T-helper 2 cell treated with Interferon-gamma antibody and Interleukin-4, amounts not matched to agents 5 μg/mL and 100 μg/mL, for 36 hours (primary cell): ENCODE measurements at places on chromosomes 11 and 22.

DNA sequence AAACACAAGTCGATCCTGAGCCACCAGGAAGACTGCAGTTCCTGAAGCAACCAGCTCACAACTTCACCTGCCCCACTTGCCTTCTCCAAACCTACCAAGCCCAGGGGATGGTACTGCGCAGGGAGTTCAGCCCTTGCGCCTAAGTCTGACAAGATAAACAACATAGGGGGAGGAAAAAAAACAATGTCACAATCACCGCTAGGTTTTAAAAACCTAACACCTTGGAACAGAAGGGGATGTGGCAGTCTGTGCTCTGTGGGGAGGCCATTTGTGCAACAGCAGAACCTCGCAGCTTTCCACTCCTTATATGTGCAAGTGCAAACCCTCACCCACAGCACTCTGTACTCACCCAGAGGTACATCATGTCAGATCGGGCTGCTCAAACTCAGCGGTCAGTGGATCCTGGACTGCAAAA, 134.2 kb downstream of the RBFOX2 start:
- DNase-seq, result no peak

DNA sequence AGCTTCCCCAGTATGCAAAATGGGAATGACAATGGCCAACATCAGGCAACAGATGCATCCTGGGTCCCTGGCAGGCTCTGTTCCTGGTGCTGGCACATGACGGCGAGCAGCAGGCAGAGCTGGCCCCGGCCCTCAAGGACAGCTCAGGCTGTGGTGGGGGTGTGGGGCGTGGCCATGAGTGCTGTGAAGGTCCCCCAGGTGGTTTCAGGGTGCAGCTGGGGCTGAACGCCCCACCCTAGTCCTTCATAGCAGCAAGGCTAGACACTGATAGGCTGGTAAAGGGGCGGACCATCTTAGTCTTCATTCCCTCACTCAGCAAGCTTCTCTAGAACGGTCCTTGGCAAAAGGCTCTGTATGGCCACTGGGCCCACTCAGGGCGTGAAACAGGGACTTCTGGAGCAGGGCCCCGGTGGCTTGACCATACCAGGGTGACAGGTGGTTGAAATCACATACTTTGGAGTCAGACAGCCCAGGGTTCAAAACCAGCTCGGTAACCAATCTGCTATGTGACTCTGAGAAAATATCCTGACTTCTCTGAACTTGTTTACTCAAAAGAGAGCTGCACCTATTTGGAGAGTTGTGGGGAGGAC, 15.1 kb downstream of the NPTXR start:
- no peak for DNase-seq

GRCh38 chr22:38203090-38203810, 1.5 kb downstream of the MAFF start:
- DNase-seq, result peak; percentile 28

DNA sequence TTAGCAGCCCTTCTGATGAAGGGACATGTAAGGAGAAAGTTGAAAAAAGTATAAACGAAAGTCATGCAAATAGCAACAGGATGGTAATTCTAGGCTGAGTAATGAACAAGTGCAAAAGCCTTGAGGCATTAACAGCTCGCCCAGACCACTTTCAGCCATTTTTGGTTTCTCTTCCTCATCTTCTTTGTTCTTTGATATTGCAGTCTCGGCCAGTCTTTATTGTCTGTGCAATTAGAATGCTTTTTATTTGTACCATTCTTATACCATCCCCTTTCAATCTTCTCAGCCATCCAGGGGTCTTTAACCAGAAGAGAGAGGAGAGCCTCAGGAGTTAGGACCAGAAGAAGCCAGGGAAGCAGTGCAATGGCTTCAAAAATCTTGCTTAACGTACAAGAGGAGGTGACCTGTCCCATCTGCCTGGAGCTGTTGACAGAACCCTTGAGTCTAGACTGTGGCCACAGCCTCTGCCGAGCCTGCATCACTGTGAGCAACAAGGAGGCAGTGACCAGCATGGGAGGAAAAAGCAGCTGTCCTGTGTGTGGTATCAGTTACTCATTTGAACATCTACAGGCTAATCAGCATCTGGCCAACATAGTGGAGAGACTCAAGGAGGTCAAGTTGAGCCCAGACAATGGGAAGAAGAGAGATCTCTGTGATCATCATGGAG, 7.3 kb downstream of the TRIM34 start:
- DNase-seq, result no peak

- no peak for DNase-seq
Measured at GRCh38 chr11:131687291-131688047, 317.1 kb downstream of the NTM start.

- DNase-seq, result no peak
Measured at GRCh38 chr22:26463688-26464087, 19.9 kb downstream of the HPS4 start.

DNA sequence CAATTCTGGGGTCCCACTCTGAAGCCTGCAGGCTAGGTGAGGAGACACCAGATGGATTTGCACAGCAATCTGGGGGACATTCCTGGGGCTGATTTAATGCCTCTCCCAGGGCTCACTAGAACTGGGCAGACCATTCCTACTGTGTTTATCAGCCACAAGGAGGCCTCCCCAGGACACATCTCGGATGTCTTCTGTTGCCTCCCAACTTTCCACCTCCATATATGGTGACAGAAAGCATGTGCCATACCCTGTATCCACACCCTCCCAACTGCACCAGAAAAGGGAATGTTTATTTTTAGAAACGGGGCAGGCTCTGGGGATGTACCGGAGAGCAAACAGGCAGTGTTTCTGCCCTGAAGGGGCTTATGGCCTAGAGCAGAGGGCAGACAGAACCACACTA, 181.8 kb downstream of the CSNK2A3 start:
- no peak for DNase-seq

DNA sequence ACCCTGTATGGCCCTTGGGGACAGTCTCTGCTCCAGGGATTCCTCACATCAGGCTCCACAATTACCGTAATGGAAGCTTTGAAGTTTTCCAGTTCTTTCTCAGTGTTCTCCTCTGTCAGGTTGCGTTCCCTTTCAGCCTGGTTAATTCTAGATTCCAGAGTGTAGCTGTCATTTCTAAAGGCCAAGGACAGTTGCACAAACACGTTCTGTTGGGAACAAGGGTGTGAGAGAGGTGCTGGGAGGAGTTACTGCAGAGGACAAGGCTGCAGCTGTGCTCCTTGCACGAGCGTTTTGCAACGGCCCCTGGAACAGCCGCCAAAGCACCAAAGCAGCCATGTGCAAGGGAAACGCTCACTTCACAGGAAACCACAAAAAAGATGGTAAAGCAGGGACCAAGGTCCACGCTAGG, 35.9 kb upstream of the LYVE1 start:
- DNase-seq, result no peak

GRCh38 chr11:123573286-123573685, 81.1 kb downstream of the SCN3B start:
- DNase-seq, result no peak

DNA sequence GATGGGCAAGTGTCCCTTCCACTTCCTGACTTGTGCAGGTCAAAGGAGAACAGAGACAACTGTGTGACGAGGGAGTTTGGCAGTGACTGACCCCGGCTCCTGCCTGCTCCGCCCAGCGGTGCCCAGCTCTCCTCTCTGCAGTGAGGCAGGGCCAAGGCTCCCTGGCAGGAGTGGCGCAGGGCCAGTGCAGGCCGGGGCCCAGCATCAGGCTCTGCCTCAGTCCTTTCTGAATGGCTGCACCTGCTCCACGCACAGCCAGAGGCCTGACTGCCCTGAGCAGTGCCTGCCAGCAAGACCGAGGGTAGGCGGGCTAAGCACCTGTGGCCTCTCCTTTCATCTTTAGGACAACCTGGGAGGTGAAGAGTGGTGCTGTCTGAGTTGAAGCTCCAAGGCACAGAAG, 54.2 kb downstream of the WT1 start:
- no peak for DNase-seq

DNA sequence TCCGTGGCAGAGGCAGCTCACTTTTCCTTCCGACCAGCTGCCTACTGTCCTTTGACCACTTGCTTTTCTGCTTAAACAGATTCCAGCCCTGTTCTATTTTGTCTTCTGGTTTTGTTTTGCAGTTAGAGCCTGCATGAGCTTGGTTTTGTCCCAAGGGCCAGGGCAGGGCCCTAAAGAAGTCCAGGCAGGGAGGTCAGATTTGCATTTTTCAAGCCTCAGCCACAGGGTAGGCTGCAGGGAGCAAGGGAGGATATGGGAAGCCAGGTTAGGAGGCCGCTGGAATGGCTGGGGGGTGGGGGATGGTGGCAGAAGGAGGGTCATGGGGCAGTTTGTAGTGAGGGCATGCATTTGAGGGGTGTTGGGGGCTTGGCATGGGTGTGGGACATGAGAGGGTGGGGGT, 23.1 kb downstream of the FADD start:
- DNase-seq, result no peak

GRCh38 chr11:46275964-46276641, 1.4 kb upstream of the CREB3L1 start:
- DNase-seq, result no peak

- peak; percentile 28 for DNase-seq
Measured at GRCh38 chr22:26579331-26579886, 10.5 kb downstream of the TPST2 start.

DNA sequence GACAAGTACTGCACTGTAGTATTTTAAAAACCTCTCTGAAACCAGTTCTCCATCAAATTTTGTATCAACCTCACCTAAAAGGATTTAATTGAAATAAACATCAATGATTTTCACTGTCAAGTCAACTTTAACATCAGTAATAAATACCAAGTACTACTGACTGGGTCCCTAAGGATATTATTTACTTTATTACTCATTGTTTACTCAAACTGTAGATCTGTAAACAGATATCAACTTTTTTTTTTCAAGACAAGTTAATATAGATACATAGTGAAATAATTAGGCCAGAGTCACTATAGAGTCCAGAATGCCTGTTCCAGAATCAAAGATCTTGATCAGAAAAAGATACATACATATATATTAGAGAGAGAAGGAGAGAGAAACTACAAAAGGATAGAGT, 1.6 kb downstream of the RNF141 start:
- DNase-seq, result no peak

DNA sequence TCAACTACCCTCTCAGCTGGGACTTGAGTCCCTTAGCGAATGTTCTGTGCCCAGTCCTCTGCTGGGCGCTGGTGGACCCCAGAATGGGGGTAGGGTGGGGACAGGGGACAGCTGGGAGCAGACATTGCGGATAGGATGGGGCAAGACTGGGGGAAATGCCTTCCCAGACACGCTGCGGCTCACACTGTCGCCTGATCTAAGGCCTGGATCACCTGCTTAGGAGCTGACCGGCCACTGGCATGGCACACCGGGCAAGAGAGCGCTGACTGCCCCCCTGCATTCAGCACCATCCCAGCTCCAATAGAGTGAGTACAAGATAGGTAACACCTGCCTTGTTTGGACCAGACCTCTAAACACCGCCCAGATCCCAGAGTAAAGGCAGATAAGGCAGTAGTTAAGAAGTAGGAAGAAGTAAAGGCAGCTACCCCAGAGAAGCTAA, 1.4 kb downstream of the ARVCF start:
- no peak for DNase-seq

DNA sequence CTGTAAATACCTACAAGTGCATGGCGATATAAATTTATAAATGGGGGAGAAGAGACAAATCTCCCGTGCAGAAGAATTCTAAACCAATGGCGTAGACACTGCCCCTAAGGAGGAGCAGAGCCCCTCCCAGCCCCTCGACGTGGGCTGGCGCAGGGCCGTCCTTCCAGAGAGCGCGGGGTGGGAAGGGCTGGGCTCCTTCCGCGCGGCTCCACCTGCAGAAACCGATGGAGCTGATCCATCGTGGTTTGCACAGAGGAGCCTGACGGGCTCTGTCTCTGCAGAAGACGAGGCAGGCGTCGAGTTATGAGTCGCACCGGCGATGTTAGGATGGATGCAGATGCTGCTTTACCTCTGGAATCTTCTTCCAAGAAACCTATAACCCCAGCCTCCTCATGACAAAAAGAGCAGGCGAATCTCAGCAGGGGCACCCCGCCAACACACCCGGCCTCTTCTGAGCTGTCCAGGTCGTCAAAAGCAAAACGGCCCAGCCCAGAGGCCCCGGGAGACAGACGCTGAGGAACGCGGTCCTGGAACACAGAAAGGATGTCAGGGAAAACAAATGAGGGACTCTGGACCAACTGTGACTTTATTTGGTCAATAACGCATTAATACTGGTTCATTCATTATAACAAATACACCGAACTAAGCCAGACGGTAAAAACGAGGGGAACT, 11.0 kb upstream of the B4GALNT4 start:
- DNase-seq, result no peak

GRCh38 chr11:45621588-45621987, 43.8 kb downstream of the CHST1 start:
- DNase-seq, result no peak

DNA sequence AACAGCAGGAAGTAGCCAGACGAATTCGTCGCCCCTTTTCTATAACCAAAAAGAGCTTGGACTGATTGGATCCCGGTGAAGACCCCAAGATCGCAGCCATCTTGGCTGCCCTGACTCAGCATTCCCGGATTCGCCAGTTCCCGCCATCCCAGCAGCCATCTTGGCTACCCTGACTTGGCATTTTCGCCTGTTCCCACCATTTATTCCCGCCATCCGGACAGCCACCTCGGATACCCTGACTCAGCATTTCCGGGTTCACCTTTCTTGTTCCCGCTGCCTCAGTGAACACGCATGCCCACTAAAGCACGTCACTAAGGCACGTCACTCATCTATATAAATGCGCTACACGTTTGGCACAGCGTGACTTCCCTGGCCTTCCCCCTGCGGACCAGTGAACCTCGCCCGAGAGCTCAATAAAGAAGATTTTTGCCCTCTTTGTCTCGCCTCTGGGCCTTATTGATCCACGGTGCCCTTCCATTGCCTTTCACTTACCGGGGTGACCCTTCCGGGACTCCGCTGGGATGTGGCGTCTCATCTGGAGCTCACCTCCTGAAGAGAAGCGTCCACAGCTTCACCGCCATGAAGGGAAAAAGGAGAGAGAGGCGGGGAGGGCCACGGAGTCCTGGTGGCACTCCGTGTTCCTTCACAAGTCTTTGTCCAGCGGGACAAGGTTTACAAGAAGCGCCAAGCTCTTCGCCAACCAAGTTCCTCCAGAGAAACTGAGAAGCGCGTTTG, 4.0 kb upstream of the OR56A3 start:
- no peak for DNase-seq

GRCh38 chr11:104405277-104405676, 241.3 kb upstream of the PDGFD start:
- no peak for DNase-seq

GRCh38 chr11:122359081-122359571, 243.1 kb upstream of the BLID start:
- DNase-seq, result no peak

DNA sequence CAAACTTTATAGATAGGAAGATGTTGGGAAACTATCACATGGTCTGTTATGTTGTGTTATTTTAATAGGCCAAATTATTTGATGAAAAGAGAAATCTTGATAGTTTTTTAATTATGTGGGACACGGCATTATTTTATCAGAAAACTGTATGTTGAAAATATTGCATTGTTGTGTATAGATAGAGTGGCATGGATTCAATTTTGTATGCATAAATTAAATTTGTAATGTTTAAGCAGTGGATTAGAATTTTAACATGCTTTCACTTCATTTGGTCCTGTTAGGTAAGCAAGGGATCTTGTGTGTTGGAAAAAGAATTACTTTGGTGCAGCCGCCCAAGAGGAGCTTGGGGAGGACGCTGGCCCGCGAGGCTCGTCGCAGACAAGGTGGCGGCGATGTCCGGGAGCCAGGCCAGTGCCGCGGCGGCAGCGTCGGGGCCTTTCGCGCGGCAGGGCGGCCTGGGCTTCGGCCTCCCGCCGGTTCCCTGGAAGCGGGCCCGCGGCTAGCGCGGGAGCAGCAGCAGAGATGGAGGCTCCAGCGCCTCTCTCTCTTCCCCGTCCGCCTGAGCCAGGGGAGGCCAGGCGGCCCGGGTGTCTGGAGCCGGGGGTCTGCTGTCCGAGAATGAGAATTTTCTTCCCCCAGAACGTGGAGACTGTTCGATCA, 82.7 kb downstream of the GGT1 start:
- no peak for DNase-seq

GRCh38 chr22:43412808-43413795, 1.3 kb downstream of the MPPED1 start:
- DNase-seq, result no peak
